Myocyte (in vitro differentiated cells): ENCODE measurements at places on chromosomes 4 and X. TPM values are rescaled to one million over a fixed set of nuclear protein-coding genes. Genes with fewer than 3 reads are reported as not detected.
A peak's percentile ranks its signal among the peaks of the same experiment; 100 is the strongest.

- no peak for DNase-seq
Observed at GRCh38 chrX:25226151-25226550, 210.4 kb upstream of the ARX start.

- DNase-seq, result no peak
Observed at GRCh38 chr4:156102411-156102810, 148.7 kb upstream of the CTSO start.

LANCL3 gene
- 0.21 and 0.31 TPM in 2 replicates for total RNA-seq

GRCh38 chr4:152528060-152528459, 7.8 kb downstream of the FBXW7 start:
- no peak for DNase-seq

SYN1 gene
- total RNA-seq, result 0.80 TPM in 1 of 2 replicates, not detected in the other

GRCh38 chrX:48752498-48752897, 9.0 kb upstream of the GLOD5 start:
- DNase-seq, result no peak

CYBB gene
- total RNA-seq, result 0.05 and 0.08 TPM in 2 replicates

DNA sequence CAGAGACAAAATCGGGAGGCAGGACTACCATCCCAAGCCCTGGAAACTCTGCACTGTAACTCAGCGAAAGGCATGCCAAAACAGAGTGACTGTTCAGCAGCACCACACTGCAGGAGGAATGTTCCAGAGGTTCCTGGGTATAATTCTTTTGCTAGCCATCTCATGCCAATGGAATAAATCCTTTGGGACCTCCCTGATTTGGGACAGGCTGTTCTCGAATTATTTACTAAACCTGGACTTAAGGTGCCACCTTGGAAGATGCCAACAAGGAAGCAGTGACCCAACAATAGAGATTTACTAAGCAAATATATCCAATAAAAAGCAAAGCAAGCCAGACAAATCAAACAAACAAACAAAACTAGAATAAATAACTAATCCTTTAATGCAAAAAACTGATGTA, 9.3 kb downstream of the AADAT start:
- no peak for DNase-seq

- DNase-seq, result peak; percentile 83
Observed at GRCh38 chr4:110484767-110485166, 8.8 kb downstream of the ENPEP start.

- no peak for DNase-seq
Observed at GRCh38 chr4:38926896-38927295, 59.3 kb downstream of the FAM114A1 start.

USP26 gene
- total RNA-seq, result not detected in 2 replicates

DNA sequence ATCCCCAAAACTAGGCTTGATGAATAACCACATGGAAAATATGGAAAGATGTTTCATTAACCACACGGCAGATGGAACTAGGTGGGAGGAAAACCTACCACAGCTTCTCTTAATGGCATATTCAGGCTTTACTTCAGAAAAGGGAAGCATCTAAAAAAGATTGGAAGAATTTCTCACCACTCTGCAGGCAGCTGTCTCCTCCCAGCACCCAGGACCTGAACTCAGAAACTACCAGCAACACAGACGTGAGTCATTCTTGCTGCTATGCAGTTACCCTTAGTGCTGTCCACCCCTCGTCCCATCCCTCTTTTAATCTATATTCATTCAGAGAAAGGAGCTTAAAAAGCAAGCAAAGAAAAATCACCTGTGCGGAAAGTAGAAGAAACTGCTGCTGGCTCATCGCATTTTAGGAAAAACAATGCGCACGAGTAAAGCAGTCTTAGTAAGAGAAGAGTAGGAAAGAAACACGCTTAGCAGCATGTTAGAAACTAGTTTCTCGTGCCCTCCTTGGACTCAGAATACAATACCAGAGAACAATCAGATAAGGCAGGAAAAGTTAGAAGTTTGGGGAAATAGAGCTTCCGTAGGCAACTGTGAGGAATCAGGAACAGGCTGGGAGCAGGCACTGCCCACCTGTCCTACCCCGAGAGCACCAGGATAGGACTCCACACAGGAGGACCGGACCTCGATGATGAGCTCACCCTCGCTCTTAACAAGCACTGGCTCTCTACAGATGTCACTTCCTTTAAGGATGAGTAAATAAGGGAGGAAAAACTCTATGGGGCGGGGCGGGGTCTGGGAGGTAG, 48.1 kb upstream of the ENPP6 start:
- peak; percentile 53 for DNase-seq

DNA sequence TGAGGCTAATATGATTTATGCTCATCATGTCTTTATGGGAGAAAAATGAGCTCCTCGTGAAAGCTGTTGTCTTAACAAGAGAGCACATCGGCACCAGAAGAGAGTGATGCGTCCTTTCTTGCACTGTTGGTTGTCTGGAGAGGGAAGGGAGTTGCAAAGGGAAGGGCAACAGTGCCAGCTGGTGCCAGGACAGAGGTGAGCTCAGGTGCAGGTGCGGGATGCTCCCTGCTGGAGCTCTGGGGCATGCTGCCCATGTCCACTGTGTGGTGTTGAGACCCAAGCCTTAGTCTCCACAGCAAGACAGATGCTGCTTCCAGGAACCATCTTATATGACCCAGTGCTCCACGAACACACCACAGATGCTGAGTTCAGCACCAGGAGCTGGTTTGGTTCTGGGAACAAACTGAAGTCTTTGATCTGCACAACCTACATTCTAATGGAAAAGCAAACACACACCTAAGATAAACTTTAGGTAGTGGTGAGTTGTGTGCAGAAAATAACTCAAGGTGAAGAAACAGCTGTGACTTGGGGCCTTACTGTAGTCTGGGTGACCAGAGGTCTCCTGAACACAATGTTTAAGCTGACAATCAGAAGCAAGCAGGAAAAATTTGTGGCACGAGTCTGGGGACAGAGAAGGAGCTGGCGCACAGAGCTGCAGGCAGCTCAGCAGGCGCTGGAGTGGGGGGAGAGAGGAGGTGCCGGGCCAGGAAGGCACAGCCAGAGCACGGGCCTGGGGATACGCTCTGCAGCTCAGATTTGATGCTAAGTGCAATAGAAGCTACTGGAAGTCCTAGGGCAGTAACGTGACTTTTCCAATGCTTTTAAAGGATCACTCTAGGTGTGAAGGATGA, 73.2 kb downstream of the HAUS3 start:
- no peak for DNase-seq

DNA sequence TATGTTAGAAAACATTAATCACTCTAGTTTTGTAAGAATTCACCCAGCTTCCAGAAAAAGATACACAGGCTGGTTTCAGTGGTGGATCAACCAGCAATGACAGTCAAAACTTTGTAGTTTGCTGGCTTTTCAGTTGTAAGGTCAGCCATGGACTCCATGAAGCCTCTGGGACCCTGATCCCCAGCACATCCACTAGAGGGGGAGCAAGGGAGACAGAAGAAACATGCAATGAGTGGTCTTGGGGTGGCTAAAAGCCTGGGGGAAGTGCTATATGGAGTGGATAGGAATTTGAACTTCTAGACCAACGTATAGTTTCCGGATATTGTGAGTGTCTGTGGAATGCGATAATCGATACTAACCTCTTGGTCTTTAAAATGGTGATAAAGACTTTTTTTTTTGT, 72.7 kb downstream of the AFF2 start:
- DNase-seq, result no peak

DNA sequence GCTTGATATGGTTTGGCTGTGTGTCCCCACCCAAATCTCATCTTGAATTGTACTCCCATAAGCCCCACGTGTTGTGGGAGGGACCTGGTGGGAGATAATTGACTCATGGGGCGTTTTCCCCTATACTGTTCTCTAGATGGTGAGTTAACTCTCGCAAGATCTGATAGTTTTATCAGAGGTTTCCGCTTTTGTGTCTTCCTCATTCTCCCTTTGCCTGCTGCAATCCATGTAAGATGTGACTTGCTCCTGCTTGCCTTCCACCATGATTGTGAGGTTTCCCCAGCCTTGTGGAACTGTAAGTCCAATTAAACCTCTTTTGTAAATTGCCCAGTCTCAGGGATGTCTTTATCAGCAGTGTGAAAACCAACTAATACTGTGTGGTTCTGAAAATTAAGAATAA, 11.5 kb downstream of the SLAIN2 start:
- DNase-seq, result no peak

DNA sequence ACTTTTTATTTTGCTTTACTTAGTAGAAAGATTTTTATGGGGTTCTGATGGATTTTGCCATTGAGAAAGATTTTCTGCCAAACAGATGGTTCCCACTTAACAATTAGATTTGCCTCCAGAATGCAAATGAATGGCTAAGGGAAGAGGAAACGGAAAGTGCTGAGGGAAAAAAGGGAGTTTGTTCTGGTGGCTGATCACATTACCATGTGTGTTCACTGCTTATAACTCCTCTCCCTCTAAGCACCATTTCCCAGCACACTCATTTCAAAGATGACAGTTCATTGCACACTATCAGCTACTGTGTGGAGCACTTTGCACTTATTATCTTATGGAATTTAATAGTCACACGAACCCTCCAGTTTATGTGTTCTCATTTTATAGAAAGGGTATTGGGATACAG, 68.0 kb upstream of the GRID2 start:
- no peak for DNase-seq

- no peak for DNase-seq
Observed at GRCh38 chr4:7744142-7744804, 195.4 kb downstream of the AFAP1 start.

DNA sequence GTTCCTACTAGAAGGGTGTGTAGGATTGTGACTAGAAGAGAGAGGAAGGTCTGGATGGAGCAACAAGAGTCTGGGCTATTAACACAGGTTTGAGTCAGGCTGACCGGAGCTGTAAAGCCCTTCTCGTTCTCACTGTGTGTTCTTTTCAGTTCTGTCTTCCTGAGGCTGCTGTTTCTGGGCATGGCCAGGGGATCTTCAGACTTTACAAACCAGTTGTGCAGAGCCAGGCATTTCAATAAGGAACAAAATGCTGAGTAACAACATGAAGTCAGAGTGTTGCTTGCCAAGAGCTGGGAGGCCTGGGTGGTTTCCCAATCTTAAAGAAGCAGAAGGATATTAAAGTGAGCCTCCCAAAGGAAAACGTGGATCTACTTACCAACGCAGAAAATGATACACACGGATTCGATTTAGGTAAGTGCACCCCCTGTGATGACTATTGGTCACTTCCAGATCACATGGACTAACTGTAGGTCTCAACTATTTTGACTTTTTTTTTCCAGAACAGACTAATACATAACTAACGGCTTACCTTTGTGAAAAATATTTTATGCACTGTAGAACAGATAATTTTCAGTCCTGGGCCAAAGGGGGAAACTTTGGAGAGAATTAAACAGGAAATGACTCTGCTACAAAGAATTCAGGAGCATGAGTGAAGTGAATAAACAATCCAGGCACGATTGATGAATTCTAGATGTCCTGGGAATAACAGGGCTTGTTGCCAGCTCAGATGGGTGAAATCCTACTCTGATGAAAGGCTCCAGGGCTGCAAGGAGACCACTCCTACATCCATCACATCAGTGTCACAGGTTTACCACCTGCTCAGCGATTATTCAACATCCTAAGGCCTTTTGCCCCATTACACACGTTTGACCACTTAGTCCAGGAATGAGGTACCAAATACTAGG, 94.5 kb downstream of the ANXA3 start:
- DNase-seq, result peak; percentile 83

- DNase-seq, result no peak
Observed at GRCh38 chr4:176810481-176811249, 17.9 kb upstream of the VEGFC start.

GRCh38 chr4:118774989-118775388, 60.9 kb downstream of the SEC24D start:
- no peak for DNase-seq

DNA sequence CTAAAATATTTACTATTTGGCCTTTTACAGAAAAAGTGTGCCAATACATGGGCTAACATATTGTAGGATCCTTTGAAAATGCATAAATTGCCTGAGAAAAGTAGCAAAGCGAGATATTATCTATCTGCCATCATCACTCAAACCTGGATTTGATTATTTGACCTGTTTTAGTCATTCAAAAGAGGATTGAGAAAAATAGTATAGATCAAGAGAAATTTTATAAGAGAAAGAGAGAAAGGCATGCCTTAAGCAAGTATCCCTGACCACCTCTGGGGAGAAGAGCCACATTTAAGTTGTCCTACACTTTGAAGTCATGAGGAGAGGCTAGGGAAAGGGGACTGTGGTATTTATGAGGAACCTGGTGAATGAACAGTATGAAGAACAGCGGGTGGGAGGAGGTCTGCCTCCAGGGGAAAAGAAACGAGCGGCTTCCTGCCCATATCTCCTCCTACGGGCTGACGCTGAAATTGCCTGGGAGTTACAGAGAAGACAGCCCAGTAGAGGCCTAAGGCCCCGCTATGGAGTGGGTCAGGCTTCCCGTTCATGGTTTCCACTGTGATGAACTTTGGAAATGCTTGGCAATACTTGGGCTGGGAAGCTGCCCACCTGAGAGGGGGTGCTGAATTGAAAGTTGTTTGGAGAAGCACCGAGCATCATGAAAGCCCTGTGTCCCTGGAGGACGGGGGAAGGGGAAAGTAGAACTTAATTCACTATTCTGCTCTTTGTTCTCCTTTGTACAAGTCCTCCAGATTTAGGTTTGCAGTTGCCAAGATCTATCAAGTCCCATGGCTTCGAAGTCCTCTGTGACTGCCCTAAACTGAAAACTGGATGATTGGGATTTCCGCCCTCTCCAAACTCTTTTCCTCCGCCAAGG, 106.9 kb upstream of the ACSL4 start:
- DNase-seq, result no peak

SPOCK3 gene
- total RNA-seq, result not detected in 2 replicates
